ENCODE measurements at places on chromosomes 1 and 21. TPM values are rescaled to one million over a fixed set of nuclear protein-coding genes. Genes with fewer than 3 reads are reported as not detected.
A peak's percentile ranks its signal among the peaks of the same experiment; 100 is the strongest.

DNA sequence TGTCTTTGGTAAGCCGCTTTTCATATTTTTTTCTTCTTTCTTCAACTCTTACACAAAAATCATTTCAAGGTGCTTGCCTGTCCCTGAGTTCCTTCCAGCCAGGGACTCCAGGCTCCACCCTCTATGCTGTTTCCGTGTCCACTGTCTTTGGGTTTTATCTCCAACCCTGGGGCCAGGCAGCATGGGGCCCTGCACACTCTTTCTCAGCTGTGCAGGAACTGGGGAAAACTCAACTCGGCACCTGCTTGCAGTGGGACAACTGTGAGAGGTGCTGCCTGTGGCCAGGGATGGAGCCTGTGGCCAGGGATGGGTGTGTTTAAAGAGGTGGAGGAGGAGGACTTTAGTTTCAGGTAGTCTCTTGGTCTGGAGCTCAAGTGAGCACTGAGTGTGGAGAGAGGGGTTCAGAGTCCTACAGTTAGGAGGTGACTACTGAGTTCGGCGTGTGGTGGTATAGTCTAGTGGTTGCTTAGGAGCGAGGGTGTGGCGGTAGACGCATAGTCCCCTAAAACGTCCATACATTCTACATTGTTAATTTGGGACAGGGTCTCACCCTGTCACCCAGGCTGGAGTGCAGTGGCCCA is 13.4 kb downstream of the TNFRSF8 start:
- peak overlapping the region; percentile 33 for H3K27ac ChIP-seq
- H3K27me3 ChIP-seq, result no peaks in the 10 kb centered on the region
- no peak for DNase-seq

- H3K36me3 ChIP-seq, result no peaks in the 10 kb centered on the region
- peak overlapping the region; percentile 98 for H3K4me3 ChIP-seq
- no peaks in the 10 kb centered on the region for H3K27me3 ChIP-seq
These were observed 441 bp downstream of the YARS1 start for GRCh38 chr1:32816676-32817158.

DNA sequence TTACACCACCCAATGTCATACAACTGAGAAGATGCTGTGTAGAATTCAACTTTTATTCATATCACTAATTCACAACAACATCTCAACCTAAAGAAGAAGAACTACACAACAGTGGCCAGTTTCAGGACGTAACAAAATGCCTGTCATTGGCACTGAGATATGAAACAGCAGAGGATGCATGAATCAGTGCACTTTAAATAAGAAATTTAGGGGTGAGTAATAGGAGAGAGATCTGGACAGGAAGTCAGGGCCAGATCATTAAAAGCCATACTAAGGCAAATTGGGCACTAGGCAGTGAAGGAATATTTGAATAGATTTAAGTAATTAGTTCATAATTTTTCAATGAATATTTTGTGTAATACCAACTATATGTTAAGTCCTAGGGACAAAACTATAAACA is 510.5 kb downstream of the PLPP3 start:
- H3K4me1 ChIP-seq, result no peaks in the 10 kb centered on the region
- no peak overlapping the region for H3K27ac ChIP-seq
- no peak overlapping the region for H3K4me3 ChIP-seq
- no peak for DNase-seq
- no peaks in the 10 kb centered on the region for H3K36me3 ChIP-seq

GRCh38 chr1:173714441-173714758 is 381 bp upstream of the KLHL20 start:
- H3K36me3 ChIP-seq, result peaks cover 5% of the 10 kb centered on the region
- peaks cover 26% of the 10 kb centered on the region for H3K4me1 ChIP-seq
- H3K4me3 ChIP-seq, result peak overlapping the region; percentile 77
- H3K27me3 ChIP-seq, result peaks cover 6% of the 10 kb centered on the region
- no peak for DNase-seq

DNA sequence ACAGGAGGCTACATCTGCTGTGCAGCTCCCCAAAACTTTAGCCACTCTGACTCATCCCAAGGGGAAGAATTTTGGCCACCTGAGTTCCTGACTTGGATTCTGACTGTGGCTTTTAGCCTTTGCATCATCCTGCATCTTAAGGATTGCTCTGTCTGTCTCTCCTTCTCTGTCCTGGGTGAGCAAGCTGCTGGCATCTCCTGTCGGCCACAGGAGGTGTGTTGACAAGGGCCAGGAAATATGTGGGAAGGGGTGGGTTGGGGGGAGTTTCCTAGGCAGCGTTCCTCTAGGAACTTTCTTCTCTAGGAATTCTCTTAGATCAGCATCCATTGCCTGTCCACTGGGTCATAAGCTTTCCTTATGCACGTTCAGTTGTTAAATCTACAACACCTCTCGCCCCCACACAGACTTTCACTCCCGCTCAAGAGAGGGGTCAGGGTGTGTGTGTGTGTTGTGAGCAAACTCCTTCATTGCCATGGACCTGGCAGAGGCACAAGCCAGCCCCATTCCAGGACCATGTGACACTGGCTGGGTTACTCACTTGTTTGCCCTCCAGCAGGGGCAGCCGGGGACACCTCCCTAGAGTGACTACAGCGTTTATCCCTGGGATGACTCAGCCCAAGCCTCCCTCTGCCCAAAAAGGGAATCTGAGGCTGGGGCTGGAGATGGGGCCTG is 145.0 kb upstream of the DUSP10 start:
- no peak for DNase-seq
- no peaks in the 10 kb centered on the region for H3K27me3 ChIP-seq
- no peaks in the 10 kb centered on the region for H3K36me3 ChIP-seq
- no peaks in the 10 kb centered on the region for H3K4me1 ChIP-seq
- H3K4me3 ChIP-seq, result no peak overlapping the region
- no peak overlapping the region for H3K27ac ChIP-seq

DNA sequence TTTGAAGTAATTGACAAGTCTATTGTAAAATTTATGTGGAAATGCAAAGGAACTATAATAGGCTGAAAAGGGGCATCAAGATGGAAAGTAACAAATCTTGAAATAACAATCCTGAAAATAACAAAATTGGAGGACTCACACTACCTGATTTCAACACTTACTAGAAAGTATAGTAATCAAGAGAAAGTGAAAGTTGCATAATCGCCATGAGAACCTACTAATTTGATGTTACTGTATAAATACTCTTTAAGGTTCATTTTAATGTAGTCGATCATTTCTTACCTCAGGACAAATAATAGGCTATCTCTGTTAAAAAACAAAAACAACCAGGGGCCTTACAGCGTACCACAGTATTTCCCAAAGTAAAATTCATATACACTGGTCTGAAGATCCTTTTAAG is 71.7 kb downstream of the EDEM3 start:
- no peak overlapping the region for H3K27ac ChIP-seq
- DNase-seq, result no peak
- no peaks in the 10 kb centered on the region for H3K36me3 ChIP-seq

DNA sequence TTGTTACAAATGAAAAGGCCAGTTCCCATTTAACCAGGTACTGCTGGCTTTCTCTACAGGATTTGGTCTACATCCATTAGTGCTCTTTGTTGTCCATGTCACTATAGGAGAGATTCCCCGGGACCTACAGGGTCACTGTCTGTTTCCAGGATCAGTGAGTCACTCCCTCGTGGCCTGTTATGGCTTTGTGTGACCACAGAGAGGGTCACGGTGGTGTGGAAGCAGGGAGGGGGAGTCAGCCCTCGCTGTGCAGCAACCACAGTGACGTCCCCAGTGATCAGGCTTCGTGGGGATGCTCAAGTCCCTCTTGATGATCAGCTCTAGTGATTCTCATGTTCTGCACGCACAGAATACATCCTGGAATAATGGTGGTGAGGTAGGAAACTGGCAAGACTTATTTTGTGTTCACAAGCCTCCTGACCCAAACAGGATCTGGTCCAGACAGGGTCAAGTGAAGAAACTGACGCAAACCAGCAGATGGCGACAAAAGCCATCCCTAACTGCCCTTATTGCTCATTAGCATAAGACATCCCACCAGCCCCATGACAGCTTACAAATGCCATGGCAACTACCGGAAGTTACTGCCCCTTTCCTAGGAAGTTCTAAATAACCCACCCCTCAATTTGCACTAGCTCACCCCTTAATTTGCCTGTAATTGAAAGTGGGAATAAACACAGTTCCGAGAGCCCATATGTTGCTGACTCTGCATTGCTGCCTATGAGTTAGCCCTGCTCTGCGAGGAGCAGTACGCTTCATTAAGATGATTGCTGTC is 98.5 kb downstream of the DISC1 start:
- H3K27ac ChIP-seq, result no peak overlapping the region
- H3K4me1 ChIP-seq, result no peaks in the 10 kb centered on the region
- H3K27me3 ChIP-seq, result no peaks in the 10 kb centered on the region
- DNase-seq, result no peak

DNA sequence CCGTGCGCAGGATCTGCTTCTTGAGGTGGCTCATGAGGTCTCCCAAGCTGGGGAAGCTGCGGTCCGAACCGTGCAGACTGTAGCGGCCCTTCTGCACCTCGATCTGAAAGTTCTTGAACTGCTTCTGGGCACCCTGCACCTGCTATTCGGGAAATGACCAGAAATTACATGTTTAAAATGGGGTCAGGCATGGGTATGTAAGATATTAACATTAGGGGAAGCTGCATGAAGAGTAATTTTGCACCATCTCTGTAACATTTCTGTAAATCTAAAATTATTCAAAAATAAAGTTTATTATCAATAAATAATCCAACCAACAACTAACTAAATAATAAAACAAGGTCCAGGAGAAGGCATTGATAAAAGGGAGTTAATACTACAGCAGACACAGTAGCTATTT is 110.7 kb downstream of the RAVER2 start:
- H3K27ac ChIP-seq, result no peak overlapping the region
- no peak for DNase-seq
- no peak overlapping the region for H3K4me3 ChIP-seq
- H3K27me3 ChIP-seq, result no peaks in the 10 kb centered on the region

- H3K27me3 ChIP-seq, result no peaks in the 10 kb centered on the region
- DNase-seq, result no peak
- no peaks in the 10 kb centered on the region for H3K4me1 ChIP-seq
- H3K4me3 ChIP-seq, result no peak overlapping the region
These were observed 116.1 kb downstream of the ATP5PO start for GRCh38 chr21:33799378-33800090.

DNA sequence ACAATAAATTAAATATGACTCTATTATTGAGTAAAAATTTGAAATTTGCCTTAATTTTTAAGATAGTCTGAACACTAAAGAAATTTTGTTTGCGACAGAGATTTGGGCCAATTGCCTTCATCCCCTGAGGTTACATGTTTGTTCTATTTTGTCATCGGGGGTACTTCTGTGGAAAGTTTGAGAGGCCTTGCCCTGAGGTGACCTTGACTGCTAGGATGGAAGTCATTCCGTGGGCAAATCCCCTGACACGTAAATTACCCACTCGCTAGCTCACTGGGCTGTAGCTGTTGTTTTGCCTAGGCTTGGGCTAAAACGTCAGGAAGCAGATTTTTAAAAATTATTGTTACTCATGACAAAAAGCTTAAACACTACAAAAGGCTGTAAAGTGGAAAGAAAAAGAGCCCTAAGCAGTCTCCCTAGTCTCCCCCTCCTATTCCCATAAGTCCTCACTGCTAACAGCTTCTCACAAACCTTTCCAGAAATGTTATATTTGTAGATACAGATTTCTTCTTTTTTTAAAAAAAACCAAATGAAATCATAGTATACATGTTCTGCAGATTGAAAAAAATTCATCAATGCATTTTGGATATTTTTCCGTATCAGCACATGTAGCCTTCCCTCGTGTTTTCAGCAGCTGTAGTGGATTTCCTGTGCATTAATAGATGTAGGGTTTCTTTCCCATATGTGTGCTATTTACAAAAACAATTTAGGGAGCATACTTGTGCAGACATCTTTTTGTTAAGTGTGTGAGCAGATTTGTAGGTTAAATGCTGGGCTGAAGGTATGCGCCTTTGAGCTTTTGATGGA is 142.7 kb downstream of the MRPS6 start:
- no peaks in the 10 kb centered on the region for H3K4me1 ChIP-seq
- no peak for DNase-seq
- H3K4me3 ChIP-seq, result no peak overlapping the region
- H3K27me3 ChIP-seq, result no peaks in the 10 kb centered on the region

DNA sequence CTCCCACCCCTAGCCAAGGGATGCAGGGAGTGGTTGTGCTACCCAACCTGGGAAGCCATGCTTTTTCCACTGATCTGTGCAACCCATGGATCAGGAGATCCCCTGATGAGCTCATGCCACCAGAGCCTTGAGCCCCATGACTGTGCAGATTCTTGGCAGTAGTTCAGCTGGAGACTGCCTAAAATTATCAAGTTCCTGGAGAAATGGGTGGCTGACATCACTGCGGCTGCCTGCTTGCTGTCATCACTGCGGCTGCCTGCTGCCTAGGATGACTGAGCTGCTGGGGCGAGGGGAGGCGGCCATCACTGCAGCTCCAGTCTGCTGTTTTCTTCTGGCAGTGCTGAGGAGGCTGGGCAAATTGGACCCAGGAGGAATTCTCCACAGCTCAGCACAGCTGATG is 159.2 kb downstream of the AGBL4 start:
- H3K4me3 ChIP-seq, result no peak overlapping the region
- no peak overlapping the region for H3K27ac ChIP-seq
- H3K27me3 ChIP-seq, result no peaks in the 10 kb centered on the region
- no peaks in the 10 kb centered on the region for H3K4me1 ChIP-seq
- DNase-seq, result no peak

GRCh38 chr1:100292711-100293110 is 26.7 kb downstream of the RTCA start:
- no peaks in the 10 kb centered on the region for H3K4me1 ChIP-seq
- DNase-seq, result no peak
- no peaks in the 10 kb centered on the region for H3K27me3 ChIP-seq
- no peak overlapping the region for H3K4me3 ChIP-seq

DNA sequence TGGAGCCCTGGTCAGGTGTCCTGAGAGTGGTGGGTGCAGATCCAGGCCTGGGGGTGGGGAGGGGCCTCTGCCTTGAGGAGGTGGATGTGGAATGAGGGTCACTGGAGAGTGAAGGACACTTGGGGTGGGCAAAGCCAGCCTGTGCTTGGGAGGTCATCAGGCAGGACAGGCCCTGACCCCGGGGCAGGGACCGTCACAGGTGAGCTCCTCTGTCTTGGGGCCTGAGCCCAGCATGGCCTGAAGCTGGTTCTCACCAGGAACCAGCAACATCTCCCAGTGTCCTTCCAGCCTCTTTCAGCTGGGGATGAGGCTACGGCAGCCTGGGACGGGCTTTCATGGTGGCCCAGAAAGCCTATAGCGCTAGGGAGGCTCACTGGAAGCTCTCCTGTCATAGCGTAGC is 831 bp upstream of the KRTAP10-2 start:
- H3K27ac ChIP-seq, result no peak overlapping the region
- no peaks in the 10 kb centered on the region for H3K36me3 ChIP-seq
- H3K4me1 ChIP-seq, result peaks cover 15% of the 10 kb centered on the region
- no peak for DNase-seq
- no peaks in the 10 kb centered on the region for H3K27me3 ChIP-seq

- H3K4me1 ChIP-seq, result no peaks in the 10 kb centered on the region
- no peak overlapping the region for H3K27ac ChIP-seq
- DNase-seq, result no peak
- H3K27me3 ChIP-seq, result no peaks in the 10 kb centered on the region
- H3K36me3 ChIP-seq, result no peaks in the 10 kb centered on the region
These were observed 37.9 kb downstream of the PABPC4 start for GRCh38 chr1:39538531-39539251.

Gene FAM163A
- not detected for total RNA-seq

Gene ADGRL4
- total RNA-seq, result not detected

Gene ANGPTL1
- not detected for total RNA-seq

Gene KCNA2
- 0.35 TPM for total RNA-seq

Gene CD84
- total RNA-seq, result 25.1 TPM

Measured in CD8-positive, alpha-beta memory T cell (primary cell).